ENCODE measurements at places on chromosomes 6 and 20. TPM values are rescaled to one million over a fixed set of nuclear protein-coding genes. Genes with fewer than 3 reads are reported as not detected.

DNA sequence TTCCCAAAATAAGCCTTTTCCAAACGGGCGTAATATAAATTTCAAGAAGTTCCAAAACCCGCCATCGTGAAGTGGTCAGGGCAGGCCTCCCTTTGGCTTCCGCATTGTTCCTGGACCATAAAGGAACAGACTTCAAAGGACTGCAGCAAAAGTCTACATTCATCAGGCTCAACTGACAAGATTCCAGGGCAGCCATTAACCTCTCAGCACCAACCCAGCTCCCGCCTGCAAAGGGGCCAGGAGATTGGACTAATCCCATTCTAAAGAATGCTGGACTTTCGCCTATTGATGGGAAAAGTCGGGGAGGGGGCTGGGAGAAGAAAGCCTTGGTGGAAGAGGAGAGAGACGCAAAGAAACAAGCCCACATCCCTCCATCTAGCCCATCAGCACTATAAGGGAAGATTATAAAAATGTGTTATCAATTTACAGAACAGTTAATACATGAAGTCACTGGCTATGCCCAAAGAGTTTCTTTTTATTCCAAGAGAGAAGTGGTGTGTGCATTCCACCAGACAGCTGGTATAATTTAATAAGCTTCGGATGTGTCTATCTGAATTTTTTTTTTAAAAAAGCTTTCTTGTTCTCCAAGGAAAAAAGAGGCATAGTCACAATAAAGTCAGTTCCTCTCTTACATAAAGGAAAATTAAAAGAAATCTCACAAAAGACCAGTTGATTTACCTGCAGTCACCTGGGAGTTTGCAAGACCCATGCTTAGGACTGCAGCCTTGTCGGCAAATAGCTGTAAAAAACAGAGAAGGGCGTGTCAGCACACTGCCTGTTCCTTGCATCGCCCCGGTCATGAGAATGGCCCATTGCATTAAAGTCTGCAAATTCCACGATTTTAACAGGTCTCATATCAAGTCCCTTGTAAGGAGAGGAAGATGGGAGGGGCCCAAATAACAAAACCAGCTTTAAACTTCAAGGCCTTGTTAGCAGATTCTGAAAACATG lies 17.8 kb downstream of the JAG1 start:
- DNase-seq = no peak

Gene CLPSL2
- total RNA-seq = not detected

- no peak for DNase-seq
Observed at GRCh38 chr20:32898729-32899128, 40.0 kb downstream of the EFCAB8 start.

DNA sequence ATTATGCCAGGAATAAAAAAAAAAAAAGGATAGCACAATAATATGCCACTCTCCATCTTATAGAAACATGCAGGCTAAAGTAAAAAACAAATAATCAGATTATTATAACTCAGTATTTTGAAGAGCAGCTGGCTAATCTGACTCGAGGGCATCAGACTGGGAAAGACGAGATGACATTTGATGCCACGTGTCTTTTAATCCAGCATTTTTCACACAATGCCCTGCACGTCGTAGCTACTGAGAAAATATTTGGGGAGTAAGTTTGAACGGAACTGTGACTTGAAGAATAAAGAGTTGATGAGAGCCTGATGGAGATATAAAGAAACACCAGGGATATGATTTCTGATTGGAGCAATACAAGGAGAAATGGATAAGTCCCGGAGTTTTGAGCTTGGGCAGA lies 237.7 kb downstream of the ARID1B start:
- no peak for DNase-seq

Gene GSTA2
- total RNA-seq = 0.22 TPM

DNA sequence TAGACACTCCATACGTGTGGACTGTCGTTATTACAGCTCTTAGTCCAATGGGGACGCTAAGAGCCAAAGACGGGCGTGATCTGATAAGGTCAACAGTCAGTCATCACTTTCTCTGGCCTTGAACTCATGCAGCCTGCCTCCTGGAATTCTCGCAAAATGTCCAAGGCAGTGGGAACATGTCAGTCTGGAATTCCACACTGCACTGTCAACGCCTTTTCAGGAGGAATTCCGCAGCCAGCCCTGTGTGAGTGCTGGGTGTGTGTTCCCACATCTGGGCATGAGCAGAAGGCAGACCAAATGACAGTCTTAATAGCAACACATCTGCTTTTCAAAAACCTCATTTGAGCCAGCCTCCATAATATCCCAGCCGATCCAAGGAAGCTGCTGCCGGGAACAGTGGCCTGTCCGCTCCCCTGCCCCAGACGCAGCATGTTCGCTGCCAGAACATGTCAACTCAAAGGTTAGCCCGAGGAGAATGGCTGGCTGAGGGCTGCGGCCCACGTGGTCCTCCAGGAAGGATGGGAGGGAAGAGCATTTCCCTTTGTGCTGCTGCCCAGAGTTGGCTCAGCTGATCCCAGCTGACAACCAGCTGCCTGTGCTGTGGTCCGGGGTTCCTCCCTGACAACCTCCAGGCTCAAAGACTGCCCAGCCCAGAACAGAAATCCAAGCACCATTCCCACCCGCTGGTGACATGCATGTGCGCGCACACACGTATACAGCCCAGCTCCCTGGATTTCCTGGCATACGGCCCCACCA lies 103.1 kb downstream of the SULF2 start:
- no peak for DNase-seq

GRCh38 chr20:38839563-38839962 lies 34.1 kb downstream of the PPP1R16B start:
- no peak for DNase-seq

DNA sequence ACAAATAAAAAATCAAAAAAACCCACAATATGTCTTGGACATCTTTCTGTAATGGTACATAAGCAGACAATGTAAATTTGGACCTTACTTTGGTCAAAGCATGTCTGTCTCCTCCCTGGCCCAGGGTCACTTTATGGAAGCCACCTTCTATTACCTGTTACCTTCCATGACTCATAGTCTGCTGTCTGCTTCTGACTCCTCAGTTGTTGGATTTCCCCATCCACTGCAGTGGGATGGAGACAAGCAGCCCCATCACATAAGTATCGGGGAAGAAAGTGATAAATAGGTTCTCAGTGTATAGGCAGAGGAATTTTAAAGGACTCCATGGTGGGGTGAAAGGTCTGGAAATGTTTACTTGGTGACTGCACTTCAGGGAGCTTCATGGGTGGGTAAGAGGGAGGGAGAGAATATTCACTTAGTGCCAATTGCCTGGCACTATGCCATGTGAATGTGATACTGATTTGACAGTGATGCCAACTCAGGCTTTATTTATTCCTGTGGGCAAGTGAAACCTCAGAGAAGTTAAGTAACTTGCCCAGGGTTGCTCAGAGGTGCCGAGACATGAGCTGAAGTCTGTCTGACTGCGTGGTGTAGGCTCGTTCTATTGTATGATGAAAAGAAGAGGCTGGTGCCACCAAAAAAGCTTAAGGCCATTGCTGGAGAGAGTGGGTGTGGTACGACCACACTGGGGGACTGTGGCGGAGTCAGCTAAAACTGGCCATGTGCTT lies 175.6 kb upstream of the RNF24 start:
- DNase-seq = no peak

Gene DLL1
- total RNA-seq = 26.8 TPM

Gene RIMS1
- total RNA-seq = 0.56 TPM

Gene SYNDIG1
- 0.10 TPM for total RNA-seq

DNA sequence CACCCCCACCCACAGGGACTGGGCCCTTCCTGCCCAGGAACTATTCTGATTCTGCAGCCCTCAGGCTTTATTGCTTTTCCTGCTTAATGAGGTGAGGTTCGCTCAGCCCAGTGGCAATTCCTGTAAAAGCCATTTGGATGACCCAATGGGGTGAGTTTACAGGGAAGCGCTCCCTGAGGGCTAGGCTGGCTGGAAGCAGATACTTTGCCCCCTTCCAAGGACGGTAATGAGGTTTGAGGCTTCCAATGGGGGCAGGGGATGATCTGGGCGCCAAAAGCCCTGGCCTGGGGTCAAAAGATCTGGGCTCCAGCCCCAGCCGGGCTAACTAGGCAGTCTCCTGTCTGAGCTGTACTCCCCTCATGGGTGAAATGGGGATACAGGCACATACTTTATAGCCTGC lies 41.8 kb downstream of the RIPOR3 start:
- no peak for DNase-seq

GRCh38 chr6:155521719-155522118 lies 66.1 kb upstream of the NOX3 start:
- DNase-seq = no peak

Gene ANKRD6
- 3.1 TPM for total RNA-seq

DNA sequence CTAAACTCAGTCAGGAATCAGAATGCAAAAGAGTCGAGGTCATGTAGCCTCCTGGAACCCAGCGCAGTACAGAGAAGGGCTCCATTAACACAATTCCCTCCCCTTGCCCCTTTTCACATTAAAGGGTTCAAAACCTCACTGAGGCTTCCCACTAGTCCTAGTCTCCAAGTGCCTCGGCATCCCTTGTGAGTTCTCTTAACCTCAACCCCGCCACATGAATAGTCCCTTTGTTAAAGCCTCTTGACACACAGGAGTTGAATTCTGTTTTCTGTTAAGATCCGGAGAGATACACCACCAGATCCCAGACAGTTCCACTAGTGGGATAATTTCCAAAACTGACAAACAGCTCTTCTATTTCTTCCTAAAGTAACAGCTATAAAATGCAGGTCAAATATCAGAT lies 17.8 kb downstream of the PTPRT start:
- no peak for DNase-seq
